ENCODE measurements at places on chromosomes 16 and 17.
A peak's percentile ranks its signal among the peaks of the same experiment; 100 is the strongest.

DNA sequence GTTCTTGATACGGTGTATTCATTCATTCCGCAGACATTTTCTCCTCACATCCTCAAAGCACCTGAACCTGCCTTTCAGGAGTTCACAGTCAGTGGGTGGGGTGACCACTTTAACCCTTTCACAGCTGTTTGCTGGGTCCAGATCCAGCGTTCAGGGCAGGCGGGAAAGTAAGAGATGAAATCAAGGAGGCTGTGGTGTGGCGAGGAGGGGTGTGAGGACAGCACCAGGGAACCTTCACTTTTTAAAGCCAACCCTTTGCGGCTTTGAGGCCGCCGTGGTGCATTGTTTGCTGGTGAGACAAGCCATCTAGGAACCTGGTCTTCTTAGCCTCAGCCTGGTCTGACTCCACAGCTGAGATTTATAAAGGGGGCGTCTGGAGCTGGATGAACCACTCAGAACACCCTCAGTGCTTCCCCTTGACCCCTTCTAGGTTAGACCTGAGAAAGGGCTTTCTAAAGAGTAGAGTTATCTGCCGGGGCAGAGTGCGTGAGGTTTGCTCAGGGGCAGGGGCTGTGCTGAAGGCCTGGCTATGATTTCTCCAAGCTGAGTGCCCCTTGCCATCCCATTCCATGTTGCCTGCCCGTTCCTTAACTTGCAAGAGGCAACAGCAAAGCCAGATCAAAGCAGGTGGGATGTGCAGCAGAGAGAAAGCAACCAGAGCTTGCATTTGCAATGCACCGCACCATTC is 933 bp downstream of the CCR7 start:
- no peak for DNase-seq

DNA sequence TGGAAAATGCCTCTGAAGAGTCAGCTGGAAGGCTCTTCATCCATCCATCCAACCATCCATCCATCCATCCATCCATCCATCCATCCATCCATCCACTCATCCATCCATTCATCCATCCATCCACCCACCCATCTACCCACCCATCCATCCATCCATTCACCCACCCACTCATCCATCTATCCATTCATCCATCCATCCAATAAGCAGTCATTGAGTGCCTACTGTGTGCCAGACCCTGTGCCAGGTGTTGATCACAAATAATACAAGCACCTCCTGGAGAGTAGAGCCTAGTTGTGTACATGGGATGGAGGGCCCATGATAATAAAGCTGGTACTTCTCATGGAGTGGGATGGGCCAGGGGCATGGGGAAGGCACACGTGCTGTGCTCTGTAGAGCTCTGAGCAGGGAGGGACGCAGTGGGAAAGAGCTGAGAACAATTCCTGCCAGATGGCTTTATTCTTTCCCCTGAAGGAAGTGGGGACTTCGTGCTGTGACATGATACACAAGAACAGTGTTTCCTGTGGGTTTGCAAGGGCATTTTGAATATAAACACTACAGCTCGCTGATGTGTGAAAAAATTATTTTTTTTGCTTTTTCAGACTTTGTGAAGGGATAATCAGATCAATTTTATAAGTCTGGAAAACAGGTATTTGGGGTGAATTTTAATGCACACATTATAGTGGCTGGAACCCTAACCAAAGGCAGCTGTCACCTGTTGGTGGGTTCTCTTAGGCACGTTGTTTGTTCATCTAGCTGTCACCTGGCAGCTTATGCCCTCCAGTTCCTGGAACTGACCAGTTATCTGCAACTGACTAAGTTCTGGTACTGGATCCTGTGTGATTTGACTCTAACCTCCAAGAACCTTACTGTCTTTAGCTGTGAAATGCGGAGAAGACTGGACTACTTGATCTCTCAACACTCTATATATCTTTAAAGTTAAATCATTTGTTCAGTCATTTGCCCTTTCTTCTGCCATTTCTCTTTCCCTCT is 61.3 kb downstream of the PRKCB start:
- DNase-seq, result no peak

- DNase-seq, result no peak
These were observed 260.1 kb downstream of the IRX3 start for GRCh38 chr16:54026456-54026855.

GRCh38 chr16:49061137-49061714 is 220.4 kb downstream of the CBLN1 start:
- DNase-seq, result no peak

DNA sequence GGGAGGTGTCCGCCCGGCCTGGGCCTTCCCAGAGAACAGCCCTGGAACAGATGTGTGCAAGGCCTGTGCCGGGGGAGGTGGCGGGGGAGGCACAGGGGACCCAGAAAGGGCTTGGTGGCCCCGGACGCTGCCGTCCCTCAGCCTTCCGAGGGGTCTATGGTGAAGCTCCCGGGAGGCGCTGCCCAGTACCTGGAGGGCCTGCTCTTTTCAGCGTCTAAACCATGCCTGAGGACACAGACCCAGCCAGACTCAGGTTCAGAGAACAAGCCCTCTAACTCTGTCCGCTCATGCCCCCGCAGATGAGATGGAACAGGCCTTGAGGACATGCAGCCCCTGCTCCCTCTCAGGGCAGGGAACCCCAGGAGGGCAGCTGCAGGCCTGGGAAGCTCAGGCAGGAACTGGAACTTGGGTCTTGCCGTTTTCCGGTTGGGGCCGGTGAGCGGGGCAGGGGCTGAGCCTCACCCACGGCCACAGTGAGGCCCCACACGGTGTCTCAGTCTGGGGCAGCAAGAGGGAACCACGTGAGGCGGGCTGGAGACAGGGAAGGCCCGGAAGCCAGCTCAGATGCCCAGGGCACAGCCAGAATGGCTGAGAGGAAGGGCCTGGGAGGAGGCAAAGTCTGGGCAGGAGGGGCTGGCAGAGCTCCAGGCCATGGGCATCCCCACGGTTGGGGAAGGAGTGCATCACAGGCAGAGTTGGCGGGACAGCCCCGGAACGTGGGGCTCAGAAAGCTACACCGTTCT is 12.5 kb downstream of the SLC16A3 start:
- no peak for DNase-seq

DNA sequence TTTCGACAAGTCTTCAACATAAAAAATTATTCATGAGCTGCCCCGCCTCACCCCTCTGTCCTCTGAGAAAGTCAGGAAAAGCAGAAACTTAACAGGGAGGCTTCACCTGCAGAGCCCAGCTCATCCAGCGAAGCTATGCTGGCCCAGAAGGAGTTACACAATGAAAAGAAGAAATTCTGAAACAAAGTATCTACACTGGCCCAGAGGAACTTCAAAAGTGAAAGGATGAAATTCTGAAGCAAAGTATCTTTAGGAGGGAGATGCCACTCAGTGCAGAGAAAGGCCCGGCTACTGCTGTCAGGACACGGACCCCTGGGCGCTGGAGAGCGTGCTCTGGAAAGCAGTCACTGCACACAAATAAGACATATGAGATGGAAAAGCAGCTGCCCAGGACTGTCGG is 1.6 kb downstream of the GALNS start:
- DNase-seq, result no peak

DNA sequence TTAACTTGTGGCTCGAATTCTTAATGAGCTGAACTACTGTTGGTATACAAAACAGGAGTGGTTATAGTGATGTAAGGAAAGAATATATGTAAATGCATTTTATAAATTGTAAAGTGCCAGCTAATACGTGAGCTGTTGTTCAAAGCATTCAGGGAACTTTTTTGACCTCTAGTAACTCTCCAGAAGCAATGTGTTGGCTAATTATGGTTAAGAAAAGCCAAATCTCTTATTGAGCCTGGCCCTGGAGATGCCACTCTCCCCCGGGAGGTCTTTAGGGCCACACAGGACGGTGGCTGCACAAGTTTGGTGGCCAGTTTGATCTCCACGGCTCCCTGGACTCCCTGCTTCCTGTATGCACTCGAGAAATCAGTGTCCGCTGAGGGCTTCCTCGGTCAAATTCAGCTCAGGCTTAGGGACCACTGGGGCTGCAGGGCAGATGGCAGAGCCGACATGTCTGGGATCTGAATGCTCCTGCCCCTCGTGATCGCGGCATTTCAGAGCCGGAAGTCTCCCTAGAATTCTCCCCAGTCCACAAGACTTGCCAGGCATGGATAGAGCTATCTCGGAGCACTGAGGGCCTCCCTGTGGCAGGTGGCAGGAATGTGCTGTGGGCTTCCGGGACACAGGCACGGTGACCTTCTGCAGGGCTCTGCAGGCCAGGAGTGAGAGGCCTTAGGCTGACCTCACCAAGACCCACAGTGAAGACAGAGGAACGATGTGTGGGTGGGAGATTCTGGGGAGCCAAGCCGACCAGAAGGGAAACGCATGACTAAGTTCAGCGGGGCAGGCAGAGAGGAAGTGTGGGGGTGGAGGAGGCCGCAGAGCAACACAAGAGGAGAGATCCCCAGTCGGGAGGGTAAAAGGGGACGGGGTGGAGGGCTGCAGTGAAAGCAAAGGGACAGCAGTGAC is 18.6 kb upstream of the PITPNM3 start:
- no peak for DNase-seq

- no peak for DNase-seq
These were observed 13.3 kb downstream of the GGA2 start for GRCh38 chr16:23496821-23497542.

DNA sequence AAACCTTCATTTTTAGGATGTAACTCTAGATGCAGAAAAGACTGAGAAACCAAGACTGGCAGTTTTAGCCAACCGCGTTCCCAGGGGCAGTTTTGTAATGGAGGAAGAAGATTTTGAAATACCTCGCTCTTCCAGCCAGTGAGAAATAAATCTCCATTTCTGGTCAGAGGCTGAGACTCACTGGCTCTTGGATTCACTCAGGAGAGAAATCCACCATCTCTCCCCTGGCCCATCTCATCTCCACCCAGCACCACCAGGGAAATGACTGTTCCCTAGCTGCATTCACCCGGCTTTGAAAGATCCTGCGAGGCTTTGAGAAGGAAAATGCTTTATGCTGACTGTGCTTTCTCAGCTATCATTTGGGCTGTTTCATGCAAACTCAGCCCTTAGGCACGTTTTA is 185.2 kb downstream of the SOX9 start:
- DNase-seq, result no peak

DNA sequence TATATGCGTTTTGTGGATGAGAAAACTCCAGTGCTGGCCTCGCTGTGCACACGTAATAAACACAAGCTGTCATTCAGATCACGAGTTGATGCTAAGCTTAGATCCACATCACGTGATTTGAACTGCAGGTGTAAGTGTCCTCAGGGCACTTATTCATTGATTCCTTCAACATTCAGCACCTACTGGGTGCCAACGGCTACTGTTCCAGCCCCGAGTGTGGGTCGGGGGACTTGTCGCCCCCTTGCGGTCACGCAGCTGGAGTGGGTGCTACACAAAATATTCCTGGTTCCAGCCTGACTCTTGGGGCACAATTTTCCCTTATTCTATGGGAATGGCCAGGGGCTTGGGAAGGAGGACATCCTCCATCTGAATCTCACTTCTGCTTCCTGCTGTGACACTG is 29.9 kb upstream of the GINS2 start:
- peak; percentile 61 for DNase-seq
